ENCODE measurements at places on chromosomes 12 and 14.

- H3K4me1 ChIP-seq, result no peaks in the 10 kb centered on the region
- no peaks in the 10 kb centered on the region for H3K36me3 ChIP-seq
- no peaks in the 10 kb centered on the region for H3K27me3 ChIP-seq
- DNase-seq, result no peak
- H3K27ac ChIP-seq, result no peak overlapping the region
- no peak overlapping the region for H3K4me3 ChIP-seq
Observed at GRCh38 chr12:115354007-115354890, 670.3 kb upstream of the TBX3 start.

GRCh38 chr12:14836336-14837210 lies 6.8 kb downstream of the ART4 start:
- H3K36me3 ChIP-seq, result no peaks in the 10 kb centered on the region
- H3K27ac ChIP-seq, result no peak overlapping the region
- H3K4me1 ChIP-seq, result no peaks in the 10 kb centered on the region
- no peak for DNase-seq
- no peak overlapping the region for H3K4me3 ChIP-seq
- no peaks in the 10 kb centered on the region for H3K27me3 ChIP-seq

- no peaks in the 10 kb centered on the region for H3K36me3 ChIP-seq
- H3K4me3 ChIP-seq, result no peak overlapping the region
- no peak for DNase-seq
- no peak overlapping the region for H3K27ac ChIP-seq
- H3K27me3 ChIP-seq, result no peaks in the 10 kb centered on the region
- H3K4me1 ChIP-seq, result peaks cover 5% of the 10 kb centered on the region
Observed at GRCh38 chr12:117684471-117684870, 284.3 kb downstream of the KSR2 start.

DNA sequence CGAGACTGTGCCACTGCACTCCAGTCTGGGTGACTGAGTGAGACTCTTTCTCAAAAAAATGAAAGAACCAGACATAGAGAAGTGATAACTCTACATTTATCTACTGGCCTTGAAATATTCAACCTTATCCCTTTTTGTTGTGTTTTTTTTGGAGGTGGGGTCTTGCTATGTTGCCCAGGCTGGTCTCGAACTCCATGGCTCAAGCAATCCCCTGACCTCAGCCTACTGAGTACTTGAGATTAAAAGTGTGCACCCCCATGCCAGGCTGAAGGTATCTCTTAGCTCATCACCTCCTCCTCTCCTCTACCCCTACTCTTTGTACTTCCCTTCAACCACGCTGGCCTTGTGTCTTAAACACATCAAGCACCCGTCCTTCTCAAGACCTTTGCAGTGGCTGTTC lies 3.8 kb downstream of the DRAM1 start:
- no peak overlapping the region for H3K27ac ChIP-seq
- H3K36me3 ChIP-seq, result no peaks in the 10 kb centered on the region
- H3K4me3 ChIP-seq, result no peak overlapping the region
- H3K27me3 ChIP-seq, result peaks cover 5% of the 10 kb centered on the region

- H3K4me3 ChIP-seq, result no peak overlapping the region
- no peaks in the 10 kb centered on the region for H3K36me3 ChIP-seq
- DNase-seq, result no peak
- no peak overlapping the region for H3K27ac ChIP-seq
- no peaks in the 10 kb centered on the region for H3K4me1 ChIP-seq
Observed at GRCh38 chr12:26810330-26810729, 22.7 kb downstream of the ITPR2 start.

- H3K4me3 ChIP-seq, result no peak overlapping the region
- DNase-seq, result peak; percentile 35
- H3K36me3 ChIP-seq, result no peaks in the 10 kb centered on the region
- peaks cover 4% of the 10 kb centered on the region for H3K4me1 ChIP-seq
- no peak overlapping the region for H3K27ac ChIP-seq
Observed at GRCh38 chr12:82314406-82314892, 43.7 kb downstream of the CCDC59 start.

GRCh38 chr12:92495108-92495507 lies 207.7 kb upstream of the PLEKHG7 start:
- H3K4me1 ChIP-seq, result no peaks in the 10 kb centered on the region
- H3K27me3 ChIP-seq, result no peaks in the 10 kb centered on the region
- H3K36me3 ChIP-seq, result no peaks in the 10 kb centered on the region
- no peak for DNase-seq
- H3K27ac ChIP-seq, result no peak overlapping the region
- no peak overlapping the region for H3K4me3 ChIP-seq

DNA sequence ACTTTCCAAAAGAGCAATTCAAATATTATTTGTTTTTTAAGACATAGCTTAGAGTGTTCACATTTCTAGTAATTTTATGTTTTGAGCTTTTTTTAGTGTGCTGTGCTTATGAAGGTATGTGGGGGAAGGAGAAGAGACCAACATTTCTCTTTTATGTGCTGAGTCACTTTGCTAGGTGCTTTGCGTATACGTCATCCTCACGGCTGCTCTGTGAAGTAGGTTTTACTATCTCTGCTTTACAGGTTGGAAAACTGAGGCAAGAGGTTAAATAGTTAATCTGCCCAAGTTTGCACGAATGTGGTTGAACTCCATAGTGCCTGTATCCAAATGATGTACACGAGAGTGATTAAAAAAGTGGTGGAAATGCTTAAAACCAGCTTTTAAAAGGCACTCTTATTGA lies 75.9 kb downstream of the AEBP2 start:
- no peaks in the 10 kb centered on the region for H3K27me3 ChIP-seq
- DNase-seq, result no peak
- no peak overlapping the region for H3K27ac ChIP-seq
- no peaks in the 10 kb centered on the region for H3K4me1 ChIP-seq

Data from neuronal stem cell (in vitro differentiated cells).